ENCODE measurements at places on chromosomes 2 and 18. TPM values are rescaled to one million over a fixed set of nuclear protein-coding genes. Genes with fewer than 3 reads are reported as not detected.

STON1 gene
- 4.5 TPM for total RNA-seq

GRCh38 chr18:50581517-50581916 is 21.6 kb downstream of the MAPK4 start:
- H3K36me3 ChIP-seq, result no peaks in the 10 kb centered on the region
- no peak for DNase-seq
- no peak overlapping the region for H3K27ac ChIP-seq
- no peak overlapping the region for H3K4me3 ChIP-seq
- no peaks in the 10 kb centered on the region for H3K27me3 ChIP-seq

KLHL30 gene
- total RNA-seq, result not detected

SEMA4F gene
- total RNA-seq, result 7.3 TPM

GRCh38 chr2:136613096-136613495 is 152.2 kb upstream of the THSD7B start:
- H3K4me3 ChIP-seq, result no peak overlapping the region
- no peak overlapping the region for H3K27ac ChIP-seq
- no peak for DNase-seq
- no peaks in the 10 kb centered on the region for H3K36me3 ChIP-seq

CRYGA gene
- not detected for total RNA-seq

D2HGDH gene
- total RNA-seq, result 43.4 TPM

EGR4 gene
- total RNA-seq, result 0.28 TPM

DNA sequence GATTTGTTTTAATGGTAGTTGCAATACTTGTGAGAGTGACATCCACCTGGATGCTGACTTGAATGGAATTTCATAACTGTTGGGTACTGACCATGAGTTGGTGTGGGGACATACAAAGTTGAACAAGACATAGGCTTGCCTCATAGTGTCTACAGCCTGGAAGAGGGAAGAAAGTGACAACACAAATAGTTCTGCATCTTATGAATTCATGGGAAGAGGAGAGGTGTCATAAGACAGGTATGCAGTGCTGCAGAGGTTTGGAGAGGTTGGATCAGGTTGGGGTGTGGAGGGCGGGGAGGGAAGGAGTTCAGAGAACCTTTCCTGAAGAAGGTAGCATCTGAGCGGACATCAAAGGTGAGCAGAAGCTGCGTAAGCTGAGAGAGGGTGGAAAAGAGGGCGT is 44.0 kb downstream of the HRH4 start:
- H3K27me3 ChIP-seq, result no peaks in the 10 kb centered on the region
- DNase-seq, result no peak
- no peak overlapping the region for H3K27ac ChIP-seq
- H3K4me1 ChIP-seq, result no peaks in the 10 kb centered on the region

CRYBA2 gene
- total RNA-seq, result not detected

DNA sequence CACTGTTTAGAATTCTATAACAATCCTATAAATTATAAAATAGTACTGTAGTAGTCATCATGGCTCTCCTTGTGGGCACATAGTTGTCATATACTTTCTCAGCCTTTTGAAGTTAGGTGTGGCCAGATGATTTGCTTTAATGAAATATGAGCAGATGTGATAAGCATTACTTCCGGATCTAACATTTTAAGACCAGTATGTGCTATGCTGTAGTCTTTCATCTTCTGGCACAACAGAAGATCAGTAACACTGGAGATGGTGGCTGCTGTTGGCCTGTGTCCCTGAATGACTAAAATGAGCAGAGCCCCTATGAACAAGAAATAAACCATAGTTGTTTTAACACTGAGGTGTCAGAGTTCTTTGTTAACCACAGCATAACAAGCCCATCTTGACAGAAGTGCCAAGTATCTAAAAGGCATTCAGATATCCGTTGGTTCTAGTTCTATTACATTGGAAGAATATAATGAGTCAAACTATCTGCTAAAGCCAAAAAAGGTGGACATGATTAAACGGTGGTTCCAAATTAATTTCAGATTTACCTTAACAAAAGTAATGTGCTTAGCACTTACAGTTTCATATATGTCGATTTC is 6.3 kb downstream of the MEX3C start:
- H3K4me1 ChIP-seq, result peaks cover 22% of the 10 kb centered on the region
- peak; percentile 43 for DNase-seq
- H3K36me3 ChIP-seq, result peaks cover 12% of the 10 kb centered on the region
- peak overlapping the region; percentile 80 for H3K27ac ChIP-seq
- H3K4me3 ChIP-seq, result no peak overlapping the region

- no peaks in the 10 kb centered on the region for H3K4me1 ChIP-seq
Observed at GRCh38 chr18:28916456-28916855, 739.5 kb upstream of the CDH2 start.

DNA sequence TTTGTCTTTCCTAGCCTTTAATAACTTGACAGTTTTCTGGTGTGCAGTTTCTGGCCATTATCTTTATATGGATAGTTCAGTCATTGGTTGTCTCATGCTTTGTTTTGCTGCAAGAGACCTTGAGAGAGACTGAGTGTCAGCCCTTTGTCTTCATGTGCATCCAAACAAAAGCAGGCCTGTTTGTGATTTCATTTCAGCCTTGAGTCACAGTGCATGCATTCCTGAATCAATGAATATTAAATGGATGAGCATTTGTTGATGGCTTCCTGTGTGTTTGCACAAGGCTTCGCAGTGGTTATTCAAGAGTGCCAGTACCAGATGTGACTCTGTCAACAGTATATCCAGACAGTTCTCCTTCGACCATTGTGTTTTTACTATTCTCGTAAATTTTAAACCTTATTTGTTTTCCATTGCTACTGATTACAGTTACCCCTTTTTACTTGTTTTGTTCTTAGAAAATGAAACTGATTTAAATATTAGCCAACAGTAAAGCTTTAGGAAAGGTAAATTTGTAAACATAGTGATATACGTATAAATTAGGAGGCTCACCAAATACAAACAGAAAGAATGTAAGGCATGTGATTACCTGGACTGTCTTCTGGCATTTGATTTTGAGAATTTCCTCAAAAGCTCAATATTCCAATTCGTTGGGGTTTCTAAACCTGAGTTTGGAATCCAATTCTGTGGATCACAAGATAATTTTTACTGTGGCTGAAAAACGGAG is 319.8 kb downstream of the CTNNA2 start:
- no peak for DNase-seq
- no peaks in the 10 kb centered on the region for H3K27me3 ChIP-seq
- H3K36me3 ChIP-seq, result no peaks in the 10 kb centered on the region
- H3K4me1 ChIP-seq, result no peaks in the 10 kb centered on the region

DNA sequence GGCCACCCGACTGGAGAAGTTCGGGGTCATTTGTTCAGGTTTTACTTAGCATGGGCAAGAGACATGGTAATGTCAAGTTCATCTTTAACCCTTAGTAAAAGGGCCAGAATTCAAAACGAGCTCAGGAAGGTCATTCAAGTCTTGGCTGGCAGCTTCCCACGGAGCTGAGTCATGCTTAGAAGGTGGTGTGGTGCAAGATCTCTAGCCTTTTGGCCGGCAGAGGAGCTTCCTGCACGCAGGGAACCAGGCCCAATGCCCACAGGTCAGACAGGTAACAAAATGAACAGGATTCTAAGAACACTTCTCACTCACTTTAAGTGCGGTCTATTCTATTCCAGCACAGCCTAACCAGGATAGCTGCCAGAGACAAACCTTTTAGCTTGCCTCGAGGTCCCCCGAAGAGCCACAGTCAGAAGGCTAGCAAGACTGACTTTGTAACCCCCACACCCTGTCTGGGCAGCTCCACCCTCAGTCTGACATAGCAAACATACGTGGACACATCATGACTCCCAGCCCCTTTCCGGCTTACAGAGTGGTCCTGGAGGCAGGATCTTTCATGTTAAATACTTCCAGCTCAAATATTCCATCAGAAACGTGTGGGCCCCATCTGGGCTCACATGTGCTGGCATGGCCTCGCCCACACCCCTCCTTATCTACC is 292.7 kb downstream of the BCL11A start:
- no peak for DNase-seq
- H3K36me3 ChIP-seq, result no peaks in the 10 kb centered on the region
- no peaks in the 10 kb centered on the region for H3K27me3 ChIP-seq
- H3K27ac ChIP-seq, result no peak overlapping the region

GRCh38 chr2:174606336-174606735 is 8.7 kb upstream of the WIPF1 start:
- peaks cover 4% of the 10 kb centered on the region for H3K36me3 ChIP-seq
- H3K4me1 ChIP-seq, result peaks cover 41% of the 10 kb centered on the region
- no peaks in the 10 kb centered on the region for H3K27me3 ChIP-seq
- H3K27ac ChIP-seq, result peak overlapping the region; percentile 16
- H3K4me3 ChIP-seq, result no peak overlapping the region
- DNase-seq, result peak; percentile 68

- no peaks in the 10 kb centered on the region for H3K4me1 ChIP-seq
- no peak overlapping the region for H3K4me3 ChIP-seq
- H3K27me3 ChIP-seq, result no peaks in the 10 kb centered on the region
- DNase-seq, result peak; percentile 21
Observed at GRCh38 chr18:57004366-57005121, 142.3 kb upstream of the BOD1L2 start.

All from natural killer cell (primary cell).